NCI-H187 (cell line): ENCODE measurements at places on chromosomes 3 and 15.

DNA sequence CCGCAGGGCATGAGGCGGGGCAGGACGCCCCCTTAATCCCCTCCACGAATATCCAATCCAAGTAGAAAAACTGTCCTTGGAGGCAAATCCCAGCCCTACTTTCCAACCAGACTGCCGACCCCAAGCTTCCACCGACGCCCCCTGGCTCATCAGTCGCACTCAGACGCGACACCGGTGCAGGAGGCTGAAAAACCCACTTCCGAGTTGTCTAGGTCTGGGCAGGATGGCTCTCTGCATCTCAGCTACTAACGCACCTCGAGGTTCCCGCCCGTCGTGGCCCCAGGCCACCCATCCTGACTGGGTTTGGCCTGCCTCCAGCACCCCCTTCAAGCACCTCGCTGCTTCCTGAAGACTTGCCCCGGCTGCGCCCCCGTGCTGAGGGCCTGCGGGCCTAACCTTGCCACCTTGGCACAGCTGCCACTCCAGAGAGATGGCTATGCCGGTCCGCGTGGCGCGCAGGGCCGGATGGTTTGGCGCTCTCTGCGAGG is 15.5 kb downstream of the RGMA start:
- no peak for DNase-seq

DNA sequence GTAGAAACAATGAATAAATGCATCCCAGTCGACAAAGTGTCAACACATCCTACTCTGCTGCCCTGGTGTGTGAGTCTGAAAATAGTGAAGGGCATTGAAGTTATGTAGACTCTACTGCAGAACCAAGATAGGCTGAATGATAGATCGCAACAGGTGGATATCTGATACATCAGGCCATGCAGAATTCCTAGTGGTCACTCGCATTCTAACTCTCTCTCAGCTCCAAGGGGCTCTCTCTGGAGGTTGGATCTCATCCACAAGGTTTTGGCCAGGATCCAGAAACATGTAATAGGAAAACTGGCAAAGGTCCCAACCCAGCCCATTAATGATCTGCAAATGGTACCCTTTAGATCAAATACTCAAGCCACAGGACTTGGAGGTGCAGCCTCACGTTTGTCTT is 514.1 kb downstream of the MAGI1 start:
- no peak for DNase-seq

DNA sequence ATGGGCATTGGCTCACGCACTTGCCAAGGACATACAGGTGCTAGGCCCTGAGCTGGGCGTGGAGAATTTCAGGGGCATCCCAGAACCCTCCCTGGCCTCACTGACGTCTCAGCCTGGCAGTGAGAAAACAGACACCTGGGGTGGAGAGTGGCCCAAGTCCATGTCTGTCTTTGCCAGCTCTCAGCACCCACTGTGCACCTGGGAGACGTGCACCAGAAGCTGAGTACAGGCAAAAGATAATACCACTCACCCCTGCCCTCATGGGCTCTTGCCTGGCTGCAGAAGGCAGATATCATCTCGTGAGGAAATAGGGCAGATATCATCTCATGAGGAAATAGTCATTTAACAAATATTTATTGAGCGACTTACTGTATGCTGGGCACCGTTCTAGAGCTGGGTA is 8.0 kb downstream of the LOXL1 start:
- DNase-seq: no peak

GRCh38 chr3:172609750-172610149 is 86.5 kb upstream of the TNFSF10 start:
- DNase-seq: no peak

DNA sequence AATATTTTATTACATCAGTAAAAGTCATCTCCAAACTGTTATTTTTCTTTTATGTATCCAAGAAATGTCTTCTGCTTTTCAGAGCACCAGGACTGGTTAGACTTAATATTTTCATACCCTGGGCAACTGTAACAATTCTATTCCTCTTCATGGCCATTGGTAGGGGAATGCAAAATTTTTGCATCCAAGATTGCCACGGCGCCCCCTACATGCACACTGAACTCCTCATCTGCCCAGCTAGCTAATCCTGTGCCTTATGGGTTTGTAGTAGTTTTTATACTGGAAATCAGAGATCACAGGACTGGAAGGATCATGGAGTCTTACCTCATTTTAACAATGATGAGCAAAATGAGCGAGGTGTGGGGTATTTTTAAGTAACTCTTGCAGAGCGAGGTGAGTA is 74.2 kb downstream of the CRTC3 start:
- DNase-seq: no peak
